Kasumi-1 (cell line): ENCODE measurements at places on chromosomes 2 and 18.

- no peak for DNase-seq
Measured at GRCh38 chr2:238996331-238997136, 148.6 kb downstream of the TWIST2 start.

- no peak for DNase-seq
Measured at GRCh38 chr2:7694076-7694985, 777.1 kb downstream of the RNF144A start.

- no peak for DNase-seq
Measured at GRCh38 chr2:41602341-41602740, 445.5 kb upstream of the PKDCC start.

GRCh38 chr2:132891498-132891897, 221.5 kb upstream of the LYPD1 start:
- DNase-seq, result no peak

DNA sequence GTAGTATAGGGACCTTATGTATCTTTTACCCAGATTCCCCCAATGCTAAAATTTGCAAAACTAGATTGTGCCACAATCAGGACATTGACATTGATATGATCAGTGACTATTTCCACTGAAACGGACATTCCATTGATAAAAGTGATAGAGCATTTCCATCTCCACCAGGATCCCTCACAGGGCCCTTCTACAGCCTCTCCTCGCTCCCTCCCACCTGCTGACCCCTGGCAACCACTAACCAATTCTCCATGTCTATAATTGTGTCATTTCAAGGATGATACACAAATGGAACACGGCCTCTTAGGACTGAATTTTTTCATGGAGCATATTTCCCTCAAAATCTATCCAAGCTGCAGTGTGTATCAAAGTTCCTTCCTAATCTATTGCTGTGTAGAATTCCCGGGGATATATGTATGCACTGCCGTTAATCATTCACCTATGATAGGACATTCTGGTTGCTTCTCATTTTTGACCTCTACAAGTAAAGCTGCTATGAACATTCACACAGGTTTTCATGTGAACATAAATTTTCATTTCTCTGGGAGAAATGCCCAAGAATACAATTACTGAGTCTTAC, 67.3 kb downstream of the UXS1 start:
- DNase-seq, result no peak

DNA sequence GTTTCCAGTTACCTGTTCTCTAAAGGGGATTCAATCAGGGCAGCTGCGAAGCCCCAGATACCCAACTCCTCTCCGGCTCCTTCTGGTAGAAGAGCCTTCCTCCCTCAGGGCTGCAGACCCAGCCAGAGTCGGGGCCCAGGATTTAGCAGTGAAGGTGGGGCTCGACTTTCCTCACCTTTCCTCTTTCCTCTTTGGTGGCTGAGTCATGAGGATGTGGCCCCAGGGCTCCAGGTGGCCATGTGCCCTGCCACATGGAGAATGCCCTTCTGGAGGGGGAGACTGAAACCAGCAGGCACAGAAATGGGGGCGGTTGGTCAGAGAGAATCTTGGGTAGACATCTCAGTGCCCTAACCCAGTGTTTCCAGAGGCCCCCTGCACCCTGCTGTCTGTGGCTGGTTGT, 402.6 kb downstream of the NBAS start:
- no peak for DNase-seq

GRCh38 chr2:200405599-200406298, 99.3 kb downstream of the SPATS2L start:
- no peak for DNase-seq

GRCh38 chr2:204357286-204357685, 188.0 kb upstream of the PARD3B start:
- no peak for DNase-seq
